ENCODE measurements at places on chromosomes 11 and 22.

- no peak for DNase-seq
These were observed 22.5 kb upstream of the ELF5 start for GRCh38 chr11:34536056-34536455.

GRCh38 chr11:30326906-30327305, 4.0 kb downstream of the ARL14EP start:
- DNase-seq, result no peak

DNA sequence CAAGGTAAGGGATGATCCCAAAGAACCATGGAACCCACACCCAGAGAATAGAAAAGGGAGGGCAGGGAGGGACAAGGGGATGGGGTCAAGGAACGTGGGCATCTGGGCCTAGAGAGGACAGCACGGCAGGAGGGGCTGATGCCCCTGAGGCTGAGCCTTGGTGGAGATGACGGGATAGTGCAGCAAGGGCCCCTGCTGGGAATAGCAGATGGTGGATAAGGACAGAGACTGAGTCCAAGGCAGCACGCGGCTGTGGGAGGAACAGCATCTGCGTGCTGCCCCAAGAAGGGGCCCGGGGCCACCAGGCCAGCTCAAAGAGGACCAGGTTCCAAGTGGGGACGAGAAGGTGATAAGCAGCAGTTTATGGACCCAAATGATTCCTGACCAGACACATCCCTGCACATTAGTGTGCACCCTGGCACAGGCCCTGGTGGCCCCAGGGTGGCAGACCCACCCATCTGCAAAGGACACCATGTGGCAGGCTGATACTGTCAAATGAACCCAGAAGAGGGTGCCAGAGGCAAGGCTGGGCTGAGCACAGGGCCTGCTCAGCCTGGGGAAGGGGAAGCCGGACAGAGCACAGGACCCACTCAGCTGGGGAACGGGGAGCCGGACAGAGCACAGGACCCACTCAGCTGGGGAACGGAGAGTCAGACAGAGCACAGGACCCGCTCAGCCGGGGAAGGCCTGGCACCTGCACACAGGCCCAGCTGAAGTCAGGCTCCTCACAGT, 12.8 kb upstream of the TESMIN start:
- no peak for DNase-seq

GRCh38 chr22:38638216-38638615, 18.0 kb downstream of the FAM227A start:
- no peak for DNase-seq

DNA sequence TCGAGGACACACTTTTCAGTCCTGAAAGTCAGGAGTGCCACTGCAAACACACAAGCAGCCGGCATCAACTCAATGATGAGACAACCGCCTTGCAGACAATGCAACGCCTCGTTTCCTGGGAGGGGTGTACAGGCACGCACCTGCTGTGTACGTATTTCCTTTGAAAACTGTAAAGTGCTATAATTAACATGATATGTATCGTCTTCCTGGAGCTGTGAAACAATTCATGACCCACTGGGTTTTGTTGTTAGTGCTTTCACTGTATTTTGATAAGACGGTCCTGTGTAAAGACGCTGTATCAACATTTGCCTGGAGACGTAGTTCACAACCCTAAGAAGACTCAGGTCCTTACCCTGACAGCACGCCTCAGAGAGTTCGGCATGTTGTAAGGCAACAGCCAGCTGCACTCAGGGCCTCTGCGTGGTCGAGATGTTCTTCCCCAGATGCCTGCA, 105.7 kb upstream of the ANO1 start:
- no peak for DNase-seq

GRCh38 chr11:94332814-94333213, 28.4 kb downstream of the IZUMO1R start:
- DNase-seq, result no peak

DNA sequence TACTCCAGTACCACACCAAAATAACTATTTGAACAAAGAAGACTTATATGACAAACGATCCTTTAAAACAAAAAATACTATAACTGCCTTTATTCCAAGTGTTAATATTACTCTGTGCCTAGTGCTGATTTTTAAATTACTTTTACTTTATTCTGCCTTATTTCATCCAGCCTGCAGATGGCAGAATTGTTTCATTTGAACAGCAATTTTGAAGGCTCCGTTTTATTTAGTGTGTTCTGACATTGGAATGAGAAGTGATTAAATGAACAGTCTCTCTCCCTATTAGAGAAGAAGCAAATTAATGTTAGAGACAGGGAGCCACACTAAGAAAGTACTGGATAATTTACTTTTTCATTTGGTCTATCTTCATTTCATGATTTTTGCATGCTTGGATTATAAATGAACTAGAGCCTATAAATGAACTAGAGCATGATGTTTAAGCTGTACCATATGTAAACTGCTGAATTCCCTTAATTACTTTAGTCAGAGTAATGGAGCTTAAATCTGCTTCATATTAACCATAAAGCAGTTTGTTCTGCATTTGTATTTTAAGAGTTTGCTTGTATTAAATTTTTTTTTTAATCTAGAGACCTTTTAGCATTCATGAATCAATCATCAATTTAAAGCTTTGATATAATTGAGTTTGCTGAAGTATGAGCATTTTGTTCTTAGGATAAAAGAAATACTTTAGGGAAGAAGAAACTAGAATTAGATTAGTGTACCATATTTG, 9.8 kb downstream of the PDHX start:
- DNase-seq, result peak; percentile 22

GRCh38 chr22:41092847-41093411, 537 bp downstream of the EP300 start:
- peak; percentile 37 for DNase-seq

DNA sequence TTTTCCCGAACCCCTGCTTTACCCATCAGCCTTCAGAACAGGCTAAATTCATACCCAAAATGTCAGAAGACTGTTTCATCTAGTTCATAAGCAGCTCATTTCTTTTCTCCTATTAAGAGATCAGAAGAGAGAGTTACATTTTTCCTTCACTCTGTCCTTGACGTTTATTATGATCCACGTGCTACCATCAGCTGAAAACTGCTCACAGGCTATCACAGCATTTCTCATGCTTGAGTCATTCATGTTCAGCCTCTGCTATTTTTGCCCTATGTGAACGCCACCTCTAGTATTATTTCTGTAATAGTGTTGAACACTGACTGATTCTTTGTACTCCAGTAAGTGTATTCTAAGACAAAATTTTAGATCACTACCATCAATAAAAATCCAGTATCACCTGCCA, 51.9 kb downstream of the SLC1A2 start:
- DNase-seq, result peak; percentile 61

DNA sequence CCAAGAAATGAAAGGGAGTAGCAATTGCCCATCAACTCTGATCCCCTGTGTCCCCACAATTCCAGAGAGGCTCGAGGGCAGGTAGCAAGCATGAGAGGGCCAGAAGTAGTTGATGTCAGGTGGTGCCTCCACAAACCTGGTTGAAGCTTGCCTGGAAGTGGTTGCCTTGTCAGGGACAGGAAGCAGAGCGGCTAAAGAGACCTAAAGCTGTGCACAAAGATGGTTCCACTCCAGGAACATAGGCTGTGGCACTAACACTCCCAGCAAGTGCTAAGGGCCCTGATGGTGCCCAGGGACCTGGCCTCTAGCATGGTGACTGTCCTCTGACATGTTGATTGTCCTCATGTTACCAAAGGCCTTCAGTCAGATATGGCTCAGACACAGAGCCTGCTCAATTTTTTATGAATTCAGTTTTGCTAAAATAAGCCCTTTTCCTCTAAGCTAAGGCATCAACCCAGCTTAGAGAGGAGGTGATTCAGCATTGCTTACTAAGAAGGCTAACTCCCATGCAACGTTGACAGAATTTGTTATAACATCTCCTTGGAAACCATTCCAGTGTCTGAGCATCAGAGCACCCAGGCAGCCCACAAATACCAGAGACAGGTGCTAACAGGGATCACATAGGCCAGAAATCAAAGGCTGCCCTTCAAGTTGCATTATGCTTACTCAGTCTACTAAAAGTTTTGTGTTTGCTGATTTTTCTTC, 196.3 kb upstream of the ARHGAP20 start:
- DNase-seq, result peak; percentile 67

- no peak for DNase-seq
These were observed 8.2 kb downstream of the TREH start for GRCh38 chr11:118671254-118671653.

GRCh38 chr22:20740222-20740951, 33.5 kb upstream of the SERPIND1 start:
- no peak for DNase-seq

DNA sequence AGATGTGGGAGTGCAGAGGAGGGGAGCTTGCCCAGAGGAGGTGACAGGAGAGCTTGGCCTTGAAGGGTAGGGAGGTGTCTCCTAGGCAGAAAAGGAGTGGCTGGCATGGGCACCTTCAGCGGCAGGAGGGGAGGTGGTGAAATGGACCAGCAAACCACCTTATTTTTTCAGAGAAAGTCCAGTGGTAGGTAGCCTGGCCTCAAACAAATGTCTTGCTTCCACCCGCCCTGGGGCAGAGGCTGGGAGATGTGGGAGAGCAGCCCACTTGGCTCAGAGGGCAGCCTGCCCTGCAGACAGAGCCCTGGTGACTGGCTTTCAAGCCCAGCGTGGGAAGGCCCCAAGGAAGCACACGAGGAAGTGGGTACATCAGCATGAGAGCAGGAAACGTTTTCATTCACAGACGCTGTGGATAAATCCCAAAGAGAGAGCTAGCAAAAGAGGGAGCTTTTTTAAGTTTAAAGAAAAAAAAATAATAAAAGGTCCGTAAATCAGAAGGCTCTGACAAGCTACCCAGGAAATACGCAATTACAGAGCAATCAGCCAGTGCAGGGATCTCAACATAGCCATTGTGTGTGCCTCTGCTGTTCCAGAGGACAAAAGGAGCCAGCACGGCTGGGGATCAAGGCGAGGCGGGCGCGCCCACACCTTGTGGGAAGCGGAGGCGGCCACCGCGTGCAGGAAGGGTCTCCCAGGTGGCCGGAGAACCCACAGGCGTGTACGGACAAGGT, 238.7 kb upstream of the PLET1 start:
- DNase-seq, result no peak

GRCh38 chr11:73997120-73997770, 11.6 kb downstream of the UCP3 start:
- no peak for DNase-seq

- no peak for DNase-seq
These were observed 1165.1 kb downstream of the LRRC4C start for GRCh38 chr11:40294349-40294735.

DNA sequence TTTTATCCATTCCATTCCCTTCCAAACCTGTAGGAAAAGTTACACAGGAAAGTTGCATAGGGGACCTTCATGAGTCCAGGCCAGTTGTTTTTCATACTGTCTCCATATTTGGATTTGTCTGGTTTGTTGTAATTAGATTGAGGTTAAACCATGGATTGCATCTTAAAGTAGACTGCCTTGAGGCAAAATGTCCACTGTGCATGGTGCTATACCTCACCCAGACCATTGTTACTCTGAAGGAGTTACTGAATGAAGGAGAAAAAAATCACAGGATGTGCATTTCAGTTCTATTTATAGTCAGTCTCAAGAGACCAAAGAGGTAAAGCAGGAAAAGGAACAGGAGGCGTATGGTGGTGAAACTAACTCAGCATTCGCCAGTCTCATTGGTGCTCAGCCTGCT, 29.6 kb upstream of the L3MBTL2 start:
- DNase-seq, result no peak

DNA sequence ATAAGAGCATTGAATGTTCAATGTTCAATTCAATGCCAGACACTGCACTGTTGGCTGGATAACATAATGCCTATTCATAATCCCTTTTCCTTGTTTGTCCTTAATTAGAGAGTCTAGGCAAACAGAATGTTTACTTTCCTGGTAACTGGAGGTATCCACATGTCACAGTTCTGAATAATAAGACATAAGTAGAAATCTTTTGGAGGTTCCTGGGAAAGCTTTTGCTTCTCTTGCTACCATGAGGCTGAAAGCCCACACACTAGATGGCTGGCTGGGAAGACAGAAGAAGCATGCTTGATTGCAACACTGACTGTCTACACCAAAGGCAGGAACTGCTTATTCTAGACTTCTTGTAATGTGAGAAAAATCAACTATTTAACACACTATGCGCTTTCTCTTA, 79.5 kb downstream of the GAB2 start:
- no peak for DNase-seq

DNA sequence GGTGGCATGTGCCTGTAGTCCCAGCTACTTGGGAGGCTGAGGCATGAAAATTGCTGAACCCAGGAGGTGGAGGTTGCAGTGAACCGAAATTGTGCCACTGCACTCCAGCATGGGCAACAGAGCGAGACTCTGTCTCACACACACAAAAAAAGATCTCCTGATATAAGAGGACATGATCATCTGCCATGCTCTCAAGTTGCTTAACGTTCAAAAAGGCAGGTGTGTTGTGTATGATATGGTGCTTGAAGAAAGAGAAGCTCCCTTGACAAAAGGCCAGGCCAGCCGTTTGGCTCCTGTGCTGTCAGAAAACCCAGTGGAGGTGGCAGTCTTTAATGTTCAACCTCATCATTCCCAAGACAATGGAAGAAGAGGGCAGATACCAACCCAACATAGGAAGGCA, 117.3 kb upstream of the PLET1 start:
- DNase-seq, result no peak

DNA sequence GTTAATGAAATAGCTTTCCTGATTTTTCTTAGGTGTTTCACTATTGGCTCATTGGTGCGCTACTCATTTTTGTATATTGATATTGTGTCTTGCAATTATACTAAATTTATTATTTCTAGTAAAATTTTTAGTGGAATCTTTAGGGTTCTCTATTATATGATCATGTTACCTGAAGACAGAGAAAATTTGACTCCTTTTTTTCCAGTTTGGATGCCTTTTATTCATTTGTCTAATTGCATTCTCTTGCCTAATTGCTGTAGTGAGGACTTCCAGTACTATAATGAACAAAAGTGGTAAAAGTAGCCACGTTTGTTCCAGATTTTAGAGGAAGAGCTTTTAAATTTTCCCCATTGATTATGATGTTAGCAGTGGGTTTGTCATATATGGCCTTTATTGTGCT, 114.0 kb upstream of the SERPIND1 start:
- no peak for DNase-seq

DNA sequence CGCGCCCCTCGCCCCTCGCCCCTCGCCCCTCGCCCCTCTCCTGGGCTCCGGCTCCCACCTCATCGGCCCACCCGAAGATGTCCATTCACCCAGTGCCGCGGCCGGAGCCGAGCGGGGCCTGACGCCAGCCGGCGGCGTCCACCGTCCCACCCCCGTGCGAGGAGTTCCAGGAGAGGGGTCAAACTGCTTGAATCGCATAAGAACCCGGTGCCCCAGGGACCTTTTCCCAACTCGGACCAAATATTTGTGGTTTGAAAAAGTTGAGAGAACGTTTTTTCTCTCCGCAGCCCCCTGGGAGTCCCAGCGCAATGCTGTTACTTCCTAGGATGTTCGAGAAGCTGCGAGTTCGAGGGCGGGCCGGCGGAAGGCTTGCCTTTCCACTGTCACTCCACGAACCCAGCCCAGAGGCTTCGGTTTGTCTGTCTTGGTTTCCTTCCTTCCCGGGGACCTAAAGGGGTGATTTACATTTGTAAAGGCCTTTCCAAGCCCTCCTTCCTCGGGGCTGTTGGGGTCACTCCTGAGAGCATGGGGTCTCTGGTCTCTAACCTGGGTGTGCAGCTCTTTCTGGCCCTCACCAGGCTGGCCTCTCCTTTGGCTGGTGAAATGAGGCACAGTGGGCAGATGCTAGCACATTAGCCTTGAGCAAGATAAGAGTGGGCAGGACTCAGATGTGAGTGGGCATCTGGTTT, 38.0 kb downstream of the ETS1 start:
- DNase-seq, result no peak

GRCh38 chr22:23604939-23605712, 25.0 kb upstream of the IGLL1 start:
- DNase-seq, result no peak

GRCh38 chr22:38965614-38966379, 8.4 kb downstream of the APOBEC3A start:
- no peak for DNase-seq

GRCh38 chr22:49953027-49953679, 7.4 kb upstream of the PIM3 start:
- no peak for DNase-seq

Measured in AG20443 (cell line).